ENCODE measurements at places on chromosomes 16 and 17.

- DNase-seq, result no peak
Measured at GRCh38 chr16:55706739-55707384, 51.1 kb downstream of the SLC6A2 start.

- DNase-seq, result no peak
Measured at GRCh38 chr17:16945663-16946218, 26.2 kb downstream of the TNFRSF13B start.

- no peak for DNase-seq
Measured at GRCh38 chr16:57152096-57153093, 33.4 kb downstream of the PSME3IP1 start.

DNA sequence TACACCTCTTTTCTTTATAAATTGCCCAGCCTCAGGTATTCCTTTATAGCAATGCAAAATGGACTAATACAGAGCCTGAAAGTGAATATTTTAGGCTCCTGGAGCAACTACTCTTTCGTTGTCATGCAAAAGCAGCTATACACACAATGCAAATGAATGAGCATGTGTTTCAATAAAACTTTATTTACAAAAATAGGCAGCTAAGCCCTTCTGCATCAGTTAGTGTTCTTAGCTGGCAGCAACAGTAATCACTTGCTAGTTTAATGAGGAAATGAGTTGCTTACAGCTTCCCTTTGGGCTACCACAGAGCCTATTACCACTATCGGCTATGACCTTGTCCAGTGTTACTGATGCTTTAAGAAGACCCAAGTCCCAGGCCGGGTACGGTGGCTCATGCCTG is 402.9 kb downstream of the XYLT1 start:
- no peak for DNase-seq

GRCh38 chr17:34442387-34443111 is 79.5 kb upstream of the CCL1 start:
- DNase-seq, result no peak

- DNase-seq, result no peak
Measured at GRCh38 chr17:13775450-13775849, 173.7 kb upstream of the HS3ST3A1 start.

DNA sequence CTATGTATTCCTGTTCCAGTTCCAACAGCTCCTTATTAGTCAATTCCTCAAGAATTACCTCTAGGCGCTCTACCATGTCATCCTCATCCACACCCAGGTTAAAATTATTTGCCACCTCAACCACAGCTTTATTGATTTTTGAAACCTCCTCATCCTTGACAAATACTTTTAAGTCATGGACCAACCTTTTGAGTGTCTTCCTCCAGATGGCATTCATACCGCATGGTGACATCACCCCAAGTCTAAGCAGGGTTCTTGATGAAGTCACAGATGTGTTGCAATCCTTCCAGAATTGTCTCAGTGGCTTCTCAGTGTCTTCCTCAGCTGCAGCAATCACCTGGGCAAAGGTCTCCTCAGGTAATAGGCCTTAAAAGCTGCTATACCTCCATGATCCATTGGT is 40.1 kb downstream of the BCL7C start:
- no peak for DNase-seq

GRCh38 chr16:17520561-17520960 is 49.8 kb upstream of the XYLT1 start:
- no peak for DNase-seq

DNA sequence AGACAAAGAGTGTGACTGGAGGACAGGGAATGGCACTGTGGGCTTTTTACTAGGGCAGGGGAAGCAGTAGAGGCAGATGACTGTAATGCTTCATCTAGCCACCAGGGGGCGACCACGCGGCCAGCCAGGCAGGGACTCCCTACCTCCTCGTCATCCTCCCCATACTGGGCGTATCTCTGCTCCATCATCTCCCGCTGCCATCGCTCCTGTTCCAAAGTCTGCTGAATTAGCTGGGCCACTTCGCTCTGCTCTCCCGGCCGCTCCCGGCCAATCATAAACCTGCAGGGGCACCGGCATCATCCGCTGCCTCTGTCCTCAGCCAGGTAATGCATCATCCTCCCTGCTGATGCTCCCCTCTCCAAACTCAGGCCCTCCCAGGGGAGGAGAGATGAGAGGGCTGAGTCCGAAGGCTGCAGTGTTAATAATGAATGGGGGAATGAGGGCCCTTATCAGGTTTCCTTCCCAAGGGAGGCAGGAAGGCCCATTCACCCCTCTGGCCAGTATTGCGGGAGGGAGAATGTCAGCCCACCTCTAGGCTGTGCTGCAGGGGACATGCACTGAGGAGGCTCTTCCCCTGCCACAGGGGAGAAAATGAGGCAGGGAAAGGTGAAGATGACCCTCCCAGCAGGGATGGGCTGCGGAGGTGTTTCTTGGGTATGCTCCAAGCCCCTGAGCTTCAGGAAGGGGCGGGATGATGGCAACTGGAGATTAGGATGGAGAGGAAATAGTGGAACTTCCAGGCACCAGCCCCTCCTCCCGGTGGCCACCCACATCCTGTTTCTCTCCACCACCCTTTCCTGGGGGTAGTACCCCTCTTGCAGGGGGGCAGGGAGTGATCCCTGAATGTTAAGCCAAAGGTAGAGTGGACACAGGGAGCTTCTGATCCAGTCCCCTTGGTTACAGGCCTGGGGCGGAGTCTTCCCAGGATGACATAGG is 10.3 kb upstream of the SAMD14 start:
- peak; percentile 82 for DNase-seq

DNA sequence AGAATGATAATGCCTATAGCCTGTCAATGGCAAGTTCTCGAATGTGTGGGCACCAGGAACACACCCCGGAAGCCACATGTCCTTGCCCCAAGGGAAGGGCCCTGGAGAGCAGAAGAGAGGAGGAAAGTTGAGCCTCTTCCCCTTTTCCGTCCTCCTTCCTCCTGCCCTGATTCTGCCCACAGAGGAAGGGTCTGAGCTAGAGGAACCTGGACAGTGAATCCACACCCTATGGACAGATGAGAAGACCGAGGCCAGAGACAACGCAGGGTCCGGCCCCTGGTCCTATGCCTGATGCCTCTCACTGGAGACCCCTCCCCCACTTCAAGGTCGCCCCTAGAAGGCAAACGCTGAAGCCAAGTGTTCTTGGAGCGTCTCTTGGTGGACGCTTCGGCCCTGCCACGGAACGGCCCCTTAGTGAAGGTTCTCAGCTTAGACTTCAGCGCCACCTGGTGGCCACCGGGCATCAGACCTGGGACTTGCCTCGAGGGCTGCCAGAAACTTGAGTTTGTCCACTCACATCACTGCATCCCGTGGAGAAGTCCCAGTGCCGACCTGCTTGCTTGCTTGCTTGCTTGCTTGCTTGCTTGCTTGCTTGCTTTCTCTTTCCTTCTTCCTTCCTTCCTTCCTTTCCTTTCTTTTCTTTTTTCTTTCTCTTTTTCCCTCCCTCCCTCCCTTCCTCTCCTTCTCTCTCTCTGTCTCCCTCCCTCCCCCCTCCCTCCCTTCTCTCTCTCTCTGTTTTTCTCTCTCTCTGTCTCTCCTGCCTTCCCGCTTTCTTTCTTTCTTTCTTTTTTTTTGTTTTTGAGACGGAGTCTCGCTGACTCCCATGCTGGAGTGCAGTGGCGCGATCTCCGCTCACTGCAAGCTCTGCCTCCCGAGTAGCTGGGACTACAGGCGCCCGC is 20.6 kb upstream of the SPNS3 start:
- peak; percentile 88 for DNase-seq

DNA sequence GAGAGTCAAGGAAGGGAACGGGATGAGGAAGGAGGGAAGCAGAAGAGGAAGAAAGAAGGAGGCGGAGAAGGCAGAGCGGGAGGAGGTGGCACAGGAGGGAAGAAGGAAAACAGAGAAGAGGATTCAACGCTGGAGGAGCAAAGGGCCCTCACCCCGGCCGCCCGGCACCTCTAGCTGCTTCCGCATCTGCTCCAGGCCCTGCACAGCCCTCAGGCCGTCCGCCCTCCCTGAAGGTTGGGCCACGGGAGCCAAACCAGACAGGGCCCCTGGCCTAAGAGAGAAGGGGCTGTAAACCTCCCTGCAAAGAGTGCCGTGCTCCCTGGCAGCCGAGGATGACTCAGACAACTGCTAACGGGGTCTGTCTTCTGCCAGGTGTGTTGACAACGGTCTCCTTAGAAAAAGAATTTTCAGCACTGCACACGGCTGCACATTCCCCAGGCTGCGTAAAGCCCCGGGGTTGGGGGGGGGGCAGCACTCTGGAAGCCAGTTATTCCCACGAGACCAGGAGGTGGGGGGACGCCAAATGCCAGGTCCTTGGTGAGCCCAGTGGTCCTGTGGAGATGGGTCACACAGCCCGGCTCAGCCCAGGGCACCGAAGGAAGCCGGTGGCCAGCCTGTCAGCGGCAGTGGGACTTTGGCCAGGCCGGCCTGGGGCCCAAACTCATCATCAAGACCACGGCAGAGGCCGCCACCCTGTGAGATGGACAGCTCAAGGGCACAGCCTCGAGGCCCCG is 29.1 kb downstream of the MRM3 start:
- DNase-seq, result no peak

GRCh38 chr17:58513965-58514769 is at the start of gene MTMR4:
Gene MTMR4, minus strand, starts transcription at chr17:58514638. Its CDS starts 231 bp downstream, at chr17:58514407.
- peak; percentile 68 for DNase-seq

DNA sequence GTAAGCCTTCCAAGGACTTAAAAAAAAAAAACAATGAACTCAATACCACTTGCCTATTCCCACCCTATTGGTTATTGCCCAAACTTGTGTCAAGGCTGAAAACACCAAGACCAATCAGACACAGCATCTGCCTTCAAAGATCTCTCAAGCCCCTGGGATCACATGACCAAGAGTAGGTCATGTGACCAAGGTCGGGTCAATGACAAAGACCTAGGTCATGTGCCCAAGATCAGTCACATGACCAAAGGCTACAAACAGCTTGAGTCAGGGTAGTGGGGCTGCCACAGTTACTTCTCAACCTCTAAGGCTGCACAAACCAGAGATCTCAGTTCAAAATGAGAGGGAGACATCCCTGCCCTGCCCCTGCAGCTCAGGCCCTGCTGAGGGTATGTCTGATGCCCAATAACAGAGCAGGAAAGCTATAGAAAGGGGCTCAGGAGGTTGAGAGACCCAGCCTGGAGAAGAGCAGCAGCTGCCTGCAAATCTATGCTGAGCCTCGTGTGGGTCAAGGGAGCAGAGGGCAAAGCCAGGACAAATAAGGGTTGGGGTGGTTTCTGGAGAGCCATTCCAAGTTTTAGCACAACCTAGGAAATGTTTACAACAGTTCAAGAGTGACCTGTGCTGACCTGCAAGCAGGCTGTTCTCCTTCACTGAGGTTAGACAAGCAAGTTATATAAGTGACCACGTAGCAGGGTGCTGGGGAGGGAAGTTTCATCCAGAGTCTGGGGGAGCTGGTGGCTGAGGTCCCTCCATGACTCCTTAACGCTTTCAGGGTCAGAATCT is 48.8 kb downstream of the PIMREG start:
- DNase-seq, result no peak

GRCh38 chr16:50593410-50594150 is 45.4 kb downstream of the NKD1 start:
- DNase-seq, result no peak

GRCh38 chr17:13756763-13757162 is 155.0 kb upstream of the HS3ST3A1 start:
- no peak for DNase-seq

- DNase-seq, result no peak
Measured at GRCh38 chr17:74070998-74071679, 132.3 kb upstream of the RPL38 start.

- peak; percentile 74 for DNase-seq
Measured at GRCh38 chr17:76681222-76682137, 29.3 kb downstream of the MXRA7 start.

GRCh38 chr16:51556694-51557340 is 405.7 kb upstream of the SALL1 start:
- DNase-seq, result no peak

DNA sequence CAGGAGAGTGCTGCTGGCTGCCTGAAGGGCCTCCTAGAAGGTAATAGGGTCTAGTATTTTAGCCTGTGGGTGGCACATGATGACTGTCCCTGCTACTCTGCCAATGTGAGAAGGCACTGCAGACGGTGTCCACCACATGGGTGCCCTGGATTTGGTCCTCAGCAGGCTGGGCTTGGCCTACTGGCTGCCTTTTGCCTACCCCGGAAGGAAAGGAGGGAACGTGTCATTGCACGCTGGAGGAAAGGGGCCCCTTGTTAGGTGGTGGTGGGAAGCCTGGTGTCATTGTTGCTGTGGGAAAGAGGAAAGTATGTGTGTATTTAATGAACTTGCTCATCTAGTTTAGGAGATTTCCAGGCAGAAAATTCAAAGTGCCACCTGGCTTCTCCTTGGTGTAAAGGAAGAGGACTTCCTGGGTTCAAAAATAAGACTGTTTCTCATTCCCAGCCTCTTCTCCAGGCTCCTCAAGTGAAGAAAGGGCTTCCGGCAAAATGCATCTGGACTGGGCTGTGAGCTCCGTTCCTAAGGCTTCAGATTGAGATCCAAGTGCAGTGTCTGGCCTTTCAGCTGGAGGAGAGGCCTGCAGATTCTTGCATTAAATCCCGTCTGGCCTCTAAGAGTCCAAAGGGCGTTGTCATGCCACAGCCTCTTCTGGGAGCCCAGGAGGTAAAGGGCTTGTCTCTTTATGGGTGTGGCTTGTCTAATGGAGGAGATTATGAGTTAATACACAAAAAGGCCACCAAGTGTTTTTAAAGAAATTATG is 55.1 kb downstream of the RPTOR start:
- no peak for DNase-seq

- no peak for DNase-seq
Measured at GRCh38 chr16:89993971-89994370, 25.3 kb downstream of the DBNDD1 start.

DNA sequence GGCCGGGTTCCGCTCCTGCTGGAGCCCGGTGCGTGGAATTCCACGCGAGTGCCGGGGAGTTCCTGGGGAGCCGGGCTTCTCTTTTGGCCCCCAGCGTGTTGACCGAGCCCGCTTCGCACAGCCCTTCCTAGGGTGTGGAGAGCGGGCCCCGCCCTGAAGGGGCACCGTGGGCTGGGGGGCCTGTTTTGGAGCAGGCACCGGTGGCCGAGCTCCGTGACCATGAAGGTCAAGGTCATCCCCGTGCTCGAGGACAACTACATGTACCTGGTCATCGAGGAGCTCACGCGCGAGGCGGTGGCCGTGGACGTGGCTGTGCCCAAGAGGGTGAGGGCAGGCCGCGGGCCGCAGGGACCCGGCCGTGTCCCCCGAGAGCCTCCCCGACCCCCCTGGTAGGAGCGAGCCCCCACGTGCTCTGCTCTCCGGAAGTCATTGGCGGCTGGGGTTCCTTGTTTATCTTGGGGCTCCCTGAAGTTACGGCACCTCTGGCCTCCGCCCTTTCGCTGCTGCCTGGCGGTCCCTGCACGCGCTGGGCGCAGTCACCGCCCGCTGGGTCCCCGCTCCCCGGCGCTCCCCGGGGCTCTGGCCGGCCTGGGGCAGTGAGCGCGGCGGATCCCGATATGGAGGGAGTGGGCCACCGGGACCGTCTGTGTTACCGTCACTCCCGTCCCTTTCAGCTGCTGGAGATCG is 528 bp downstream of the HAGHL start:
- DNase-seq, result no peak

Measured in CD4-positive, alpha-beta T cell treated with Interleukin-15 for 4 hours (primary cell).